ENCODE measurements at places on chromosomes 5 and 9.

GRCh38 chr5:16082053-16082452 lies 97.5 kb downstream of the MARCHF11 start:
- DNase-seq = no peak

GRCh38 chr9:99680191-99680590 lies 141.5 kb upstream of the NR4A3 start:
- DNase-seq = no peak

DNA sequence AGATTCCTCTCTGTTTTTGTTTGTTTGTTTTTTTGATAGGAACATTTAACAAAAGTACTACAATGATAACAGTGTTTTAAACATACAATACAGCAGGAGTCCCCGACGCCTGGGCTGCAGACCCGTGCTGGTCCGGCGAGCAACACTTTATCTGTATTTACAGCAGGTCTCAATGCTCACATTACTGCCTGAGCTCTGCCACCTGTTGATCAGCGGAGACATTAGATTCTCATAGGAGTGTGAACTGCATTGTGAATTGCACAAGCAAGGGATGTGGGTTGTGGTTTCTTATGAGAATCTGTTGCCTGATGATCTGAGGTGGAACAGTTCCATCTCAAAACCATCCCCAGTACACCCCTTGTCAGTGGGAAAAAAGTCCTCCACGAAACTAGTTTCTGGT lies 1068.5 kb upstream of the CDH10 start:
- no peak for DNase-seq

DNA sequence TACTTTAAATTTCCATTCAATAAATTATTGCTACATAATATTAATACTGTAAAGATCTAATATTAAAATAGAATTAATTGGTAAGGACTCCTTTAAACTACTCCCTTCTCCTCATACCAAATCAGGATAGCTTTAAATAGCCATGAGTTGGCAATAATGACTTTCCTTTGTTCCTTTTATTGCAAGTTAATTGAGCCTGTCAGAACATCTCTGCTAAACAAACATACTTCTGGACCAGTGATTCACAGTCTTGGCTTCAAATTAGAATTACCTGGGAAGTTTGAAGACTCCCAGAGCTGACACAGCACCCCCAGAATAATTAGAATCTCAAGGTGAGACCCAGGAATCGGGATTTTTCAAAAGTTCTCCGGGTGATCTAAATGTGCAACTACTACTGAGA lies 18.7 kb downstream of the C5orf58 start:
- no peak for DNase-seq

- DNase-seq = no peak
Observed at GRCh38 chr5:179406031-179406961, 61.0 kb upstream of the ADAMTS2 start.

GRCh38 chr5:110105692-110106091 lies 416.0 kb downstream of the MAN2A1 start:
- DNase-seq = no peak

DNA sequence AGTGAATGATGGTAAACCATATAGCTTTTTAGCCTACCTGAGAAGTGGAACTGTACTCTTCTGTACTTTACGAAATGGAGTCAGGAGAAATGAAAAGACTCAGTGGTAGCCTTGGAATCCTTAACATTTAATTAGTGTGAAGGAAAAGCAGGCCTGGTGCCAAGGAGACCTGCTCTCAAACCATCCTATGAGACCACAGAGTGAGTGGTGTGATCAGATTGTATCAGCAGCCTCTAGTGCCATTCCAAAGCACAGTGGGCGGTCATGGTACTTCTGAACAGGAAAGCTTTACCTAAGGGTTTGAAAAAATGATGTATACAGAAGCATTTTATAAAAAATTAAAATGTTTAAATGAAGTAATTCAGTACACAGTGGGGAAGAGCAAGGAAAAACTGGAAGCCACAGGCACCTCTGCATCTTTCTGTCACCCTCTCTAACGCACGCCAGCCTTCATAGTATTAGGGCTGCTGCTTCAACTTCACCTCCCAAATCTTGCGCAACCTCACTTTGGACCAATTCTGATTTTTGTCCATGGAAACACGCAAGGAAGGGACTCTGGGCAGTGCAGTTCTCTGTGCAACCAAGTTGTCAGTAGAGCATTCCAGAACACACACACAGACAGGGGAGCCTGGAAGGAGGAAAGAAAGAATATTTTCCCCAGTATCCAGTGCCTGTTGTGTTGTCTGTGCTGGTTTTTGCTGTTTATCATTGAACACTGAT lies 203.7 kb downstream of the SH3GL2 start:
- DNase-seq = no peak

GRCh38 chr5:41856644-41857491 lies 13.4 kb downstream of the OXCT1 start:
- DNase-seq = peak; percentile 52

DNA sequence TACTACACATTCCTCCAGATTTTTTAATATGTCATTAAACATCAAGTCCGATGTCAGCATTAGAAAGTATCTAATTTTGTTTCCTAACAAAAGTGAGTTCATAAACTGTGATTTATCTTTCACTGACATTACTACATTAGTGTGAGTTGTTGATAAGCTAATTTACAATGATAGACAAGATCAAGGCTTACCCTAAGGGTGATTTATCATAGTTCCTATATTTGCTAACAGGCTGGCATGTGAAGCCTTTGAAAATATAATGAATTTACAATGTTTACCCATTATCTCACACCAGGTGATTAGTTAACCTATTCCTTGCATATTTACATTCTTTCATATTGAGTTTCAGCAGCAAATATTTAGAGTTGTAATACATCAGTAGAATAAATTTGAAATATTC lies 1096.9 kb upstream of the NUDT12 start:
- DNase-seq = no peak

DNA sequence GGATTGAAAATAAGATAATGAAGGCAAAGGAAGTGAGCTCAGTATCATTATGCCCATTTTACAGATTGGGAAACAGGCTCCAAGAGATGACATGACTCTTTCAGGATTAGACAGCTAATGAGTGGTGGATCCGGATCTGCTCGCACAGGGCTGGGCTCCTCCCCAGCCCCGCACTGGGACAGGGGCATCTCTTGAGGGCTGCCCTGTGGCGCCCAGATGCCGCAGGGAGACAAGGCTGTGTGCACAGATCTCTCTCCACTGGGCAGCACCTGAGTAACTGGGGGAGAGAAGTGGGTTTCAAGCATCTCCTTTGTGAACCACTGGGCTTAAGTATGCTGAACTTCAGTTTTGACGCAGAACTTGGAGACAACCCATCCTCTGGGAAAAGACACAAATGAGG lies 43.9 kb downstream of the ADAMTS2 start:
- DNase-seq = no peak

DNA sequence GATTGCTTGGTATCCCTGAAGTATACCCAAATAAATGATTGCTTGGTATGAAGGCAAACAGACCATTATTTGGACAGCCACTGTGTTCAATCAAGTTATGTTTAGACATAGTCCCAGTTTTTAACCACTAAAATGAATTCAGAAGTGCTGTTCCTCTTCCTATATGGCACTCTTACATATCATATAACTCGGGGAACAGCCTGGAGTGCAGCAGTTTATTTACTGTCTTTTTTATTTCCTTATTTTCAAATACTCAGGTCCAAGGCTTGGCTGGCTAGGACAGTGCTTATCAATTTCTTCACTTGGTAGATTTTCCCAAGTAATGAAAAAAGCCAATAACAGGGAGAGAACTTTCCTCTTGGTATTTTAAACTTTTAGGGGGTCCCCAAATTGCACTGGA lies 58.6 kb upstream of the CCDC112 start:
- no peak for DNase-seq

DNA sequence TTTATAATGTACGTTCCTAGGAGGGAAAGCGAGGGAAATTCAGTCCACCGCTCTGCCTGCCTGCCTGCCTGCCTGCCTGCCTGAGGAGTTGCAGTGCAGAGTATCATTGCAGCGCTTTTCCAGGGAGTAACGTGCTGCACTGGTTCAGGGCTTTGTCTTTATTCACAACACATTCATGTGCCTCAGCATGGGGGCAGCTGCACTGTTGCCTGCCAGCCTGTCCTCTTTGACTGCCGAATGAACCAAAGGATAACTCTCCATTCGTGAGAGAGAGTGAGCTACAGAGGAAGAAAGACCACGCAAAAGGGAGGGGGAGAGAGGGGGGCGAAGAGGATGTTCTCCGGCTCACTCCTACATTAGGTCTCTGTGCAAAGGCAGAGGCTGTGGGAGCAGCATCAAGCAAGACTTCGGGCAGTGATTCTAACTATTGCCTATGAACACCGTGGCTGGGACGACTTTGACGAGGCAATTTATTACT lies 791.2 kb downstream of the MAT2B start:
- no peak for DNase-seq

DNA sequence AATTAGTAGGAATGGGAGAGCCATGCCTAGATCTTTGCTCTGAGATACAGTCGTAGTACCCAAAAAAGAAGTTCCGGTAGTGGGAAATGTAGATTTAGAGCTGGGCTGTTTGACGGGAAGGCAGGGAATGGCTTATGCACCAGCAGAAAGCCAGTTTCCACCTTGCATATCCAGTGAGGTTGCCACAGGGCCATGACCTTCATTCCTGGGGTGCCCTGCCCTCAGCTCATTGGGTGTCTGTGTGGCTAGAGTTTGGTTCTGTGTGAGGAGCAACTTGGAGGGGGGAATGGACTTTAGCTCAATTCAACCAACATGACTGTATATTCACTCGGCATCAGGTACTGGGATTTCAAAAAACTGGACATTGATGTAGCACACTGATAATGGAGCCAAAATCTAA lies 300.1 kb downstream of the MLLT3 start:
- no peak for DNase-seq

GRCh38 chr5:150409638-150410523 lies 2.8 kb downstream of the CD74 start:
- DNase-seq = peak; percentile 19

DNA sequence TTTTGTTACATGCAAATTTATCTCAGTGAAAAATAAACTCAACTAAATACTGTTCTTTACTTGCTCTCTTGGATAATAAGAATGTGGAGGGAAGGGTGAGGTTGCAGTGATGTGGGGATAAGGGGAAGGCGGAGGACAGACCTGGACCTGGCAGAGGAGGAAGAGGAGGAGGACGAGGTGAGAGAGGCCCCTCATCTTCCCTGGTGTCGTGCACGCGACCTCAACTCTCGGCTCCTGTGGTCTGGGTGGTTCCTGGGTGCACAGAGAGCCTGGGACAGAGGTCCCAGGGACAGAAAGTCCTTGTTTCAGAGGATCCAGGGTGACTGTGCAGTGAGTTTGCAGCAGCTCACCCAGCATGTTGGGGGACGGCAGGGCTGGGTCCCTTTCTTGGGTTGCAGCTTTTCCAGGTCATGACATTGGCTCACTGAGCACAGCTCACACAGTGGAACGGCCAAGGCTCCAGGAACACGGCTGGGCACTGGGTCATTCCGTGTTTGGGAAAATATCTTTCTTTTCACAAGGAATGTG lies 37.7 kb upstream of the LPCAT1 start:
- DNase-seq = no peak

GRCh38 chr5:7015586-7016256 lies 302.5 kb downstream of the TENT4A start:
- DNase-seq = no peak

GRCh38 chr5:118326481-118327045 lies 661.8 kb downstream of the DTWD2 start:
- DNase-seq = no peak

GRCh38 chr9:36934478-36935065 lies 99.5 kb downstream of the PAX5 start:
- DNase-seq = no peak

DNA sequence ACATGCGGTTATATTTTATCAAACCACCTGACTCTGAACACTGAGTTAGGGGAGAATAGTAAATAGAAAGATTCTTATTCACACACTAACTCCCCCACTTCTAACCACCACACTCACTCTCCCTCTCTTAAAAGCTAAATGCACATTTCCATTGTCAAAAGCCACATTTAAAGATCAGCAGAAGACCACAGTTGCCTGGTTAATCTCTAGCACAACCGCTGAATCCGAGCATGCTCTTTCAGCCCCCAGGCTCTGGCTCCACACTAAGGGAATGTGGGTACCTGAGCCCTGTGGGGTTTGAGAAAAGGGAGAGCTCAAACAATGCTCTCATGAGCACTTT lies 35.7 kb downstream of the PFDN1 start:
- no peak for DNase-seq

DNA sequence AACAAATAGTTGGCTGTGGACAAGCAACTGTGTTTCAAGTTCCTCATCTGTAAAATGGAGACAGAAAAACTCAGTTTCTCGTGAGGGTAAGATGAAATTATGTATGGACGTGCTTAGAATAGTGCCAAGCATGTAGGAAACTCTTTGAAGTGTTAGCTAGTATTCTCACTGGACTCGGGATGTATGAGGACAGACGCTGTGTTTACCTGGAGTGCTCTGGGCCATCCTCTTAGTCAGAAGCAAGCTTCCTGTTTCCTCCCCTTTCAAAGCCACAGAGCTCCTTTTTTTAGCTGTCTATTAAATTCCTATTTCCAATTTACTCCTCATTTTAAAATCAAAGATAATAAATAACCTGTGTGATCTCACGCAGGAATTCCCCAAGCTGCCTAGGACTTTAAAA lies 23.8 kb upstream of the IQGAP2 start:
- no peak for DNase-seq

DNA sequence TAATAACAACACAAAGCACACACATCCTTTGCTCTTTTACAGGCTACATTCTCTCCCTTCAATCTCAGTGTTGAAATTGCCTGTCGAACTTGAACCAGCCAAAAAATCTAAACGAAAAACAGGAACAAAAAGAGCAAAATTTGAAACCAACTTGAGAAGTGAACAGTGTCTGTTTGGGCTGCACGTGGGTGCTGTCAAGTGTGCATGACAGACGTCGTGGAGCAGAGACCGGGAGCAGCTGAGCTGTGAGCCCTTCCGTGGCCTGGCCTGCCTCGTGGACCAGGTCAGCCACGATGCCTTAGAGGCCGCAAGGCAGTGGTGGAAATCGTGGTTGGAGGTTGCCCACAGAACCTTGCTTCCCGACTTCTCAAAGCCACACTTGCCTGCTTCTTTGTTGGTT lies 34.8 kb upstream of the DENND1A start:
- no peak for DNase-seq

- DNase-seq = no peak
Observed at GRCh38 chr5:69329905-69330489, 2.6 kb downstream of the CCDC125 start.

DNA sequence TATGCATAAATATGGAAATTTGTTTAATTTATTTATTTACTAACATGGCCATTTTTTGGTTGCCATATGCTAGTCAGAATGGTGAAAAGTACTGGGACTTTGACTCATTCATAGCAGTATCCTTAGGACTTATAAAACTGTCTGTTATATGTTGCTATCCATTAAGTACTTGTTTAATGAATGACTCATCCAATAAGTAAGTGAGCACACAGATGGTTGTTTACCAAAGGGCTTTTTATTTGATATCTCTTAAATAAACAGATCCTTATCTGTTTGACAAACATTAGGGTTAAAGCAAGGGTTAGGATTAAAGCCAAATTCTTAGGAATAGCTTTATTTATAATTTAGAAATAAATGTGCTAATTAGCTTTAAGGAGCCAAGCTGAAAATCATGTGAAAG lies 183.4 kb downstream of the FBXO4 start:
- DNase-seq = no peak

DNA sequence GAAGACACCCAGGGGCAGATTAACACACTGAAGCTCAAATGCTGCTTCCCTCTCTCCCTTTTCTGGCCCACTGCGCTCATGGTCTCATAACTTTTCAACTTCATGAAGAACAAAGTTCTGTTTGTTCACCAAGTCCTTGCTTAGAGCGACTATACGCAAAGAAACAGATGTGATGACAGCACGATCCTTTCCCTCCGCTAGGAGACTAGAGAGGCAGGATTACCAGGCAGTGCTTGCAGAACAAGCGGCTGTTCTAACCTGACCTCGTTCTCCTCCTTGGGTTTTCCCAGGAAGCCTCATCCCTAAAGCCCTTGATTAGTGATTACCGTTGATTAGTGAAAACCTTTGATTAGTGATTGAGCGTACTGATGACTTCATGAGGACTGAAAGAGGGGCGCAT lies 649.9 kb downstream of the IRX1 start:
- no peak for DNase-seq
